ENCODE measurements at places on chromosomes 5 and 9. TPM values are rescaled to one million over a fixed set of nuclear protein-coding genes. Genes with fewer than 3 reads are reported as not detected.

Gene CDH9
- not detected for total RNA-seq

Gene HEMGN
- not detected for total RNA-seq

Gene EPB41L4B
- 0.45 TPM for total RNA-seq

Gene PCDHB12
- not detected for total RNA-seq

Gene PFN3
- total RNA-seq = not detected

Gene NUTM2F
- not detected for total RNA-seq

Gene SLC36A2
- not detected for total RNA-seq

Gene BRINP1
- not detected for total RNA-seq

Gene IL9
- total RNA-seq = not detected

Gene CDKN2A
- 5.7 TPM for total RNA-seq

Gene ENDOG
- 26.2 TPM for total RNA-seq

Measured in bronchus fibroblast of lung (primary cell).